ENCODE measurements at places on chromosomes 11 and 22.

- DNase-seq, result no peak
Observed at GRCh38 chr11:64146036-64146955, 19.6 kb downstream of the MACROD1 start.

GRCh38 chr11:92711926-92712325, 257.5 kb upstream of the MTNR1B start:
- DNase-seq, result no peak

DNA sequence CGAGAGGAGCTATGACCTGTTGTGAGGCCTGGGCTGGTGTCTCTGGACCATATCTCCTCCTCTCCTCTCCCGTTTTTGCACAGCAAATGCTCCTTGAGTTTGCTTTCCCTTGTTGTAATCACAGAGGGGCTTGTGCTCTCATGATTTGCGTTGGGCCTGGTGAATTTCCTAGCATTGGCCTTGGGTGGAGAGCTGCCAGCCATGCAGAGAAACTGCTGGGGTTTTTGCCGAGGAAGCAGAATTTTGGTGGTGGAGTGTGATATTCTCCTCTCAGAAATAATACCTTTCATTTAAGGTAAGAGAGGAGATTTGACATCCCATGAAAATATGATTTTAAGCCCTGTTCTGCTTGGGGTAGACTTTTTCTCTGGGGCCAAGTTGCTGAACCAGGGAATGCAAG, 175.7 kb upstream of the CADM1 start:
- DNase-seq, result no peak

- peak; percentile 15 for DNase-seq
Observed at GRCh38 chr11:2730272-2731129, 30.7 kb upstream of the KCNQ1OT1 start.

GRCh38 chr11:75714211-75714610, 3.4 kb upstream of the MOGAT2 start:
- no peak for DNase-seq

- DNase-seq, result no peak
Observed at GRCh38 chr22:50269573-50269969, 609 bp downstream of the MAPK11 start.

DNA sequence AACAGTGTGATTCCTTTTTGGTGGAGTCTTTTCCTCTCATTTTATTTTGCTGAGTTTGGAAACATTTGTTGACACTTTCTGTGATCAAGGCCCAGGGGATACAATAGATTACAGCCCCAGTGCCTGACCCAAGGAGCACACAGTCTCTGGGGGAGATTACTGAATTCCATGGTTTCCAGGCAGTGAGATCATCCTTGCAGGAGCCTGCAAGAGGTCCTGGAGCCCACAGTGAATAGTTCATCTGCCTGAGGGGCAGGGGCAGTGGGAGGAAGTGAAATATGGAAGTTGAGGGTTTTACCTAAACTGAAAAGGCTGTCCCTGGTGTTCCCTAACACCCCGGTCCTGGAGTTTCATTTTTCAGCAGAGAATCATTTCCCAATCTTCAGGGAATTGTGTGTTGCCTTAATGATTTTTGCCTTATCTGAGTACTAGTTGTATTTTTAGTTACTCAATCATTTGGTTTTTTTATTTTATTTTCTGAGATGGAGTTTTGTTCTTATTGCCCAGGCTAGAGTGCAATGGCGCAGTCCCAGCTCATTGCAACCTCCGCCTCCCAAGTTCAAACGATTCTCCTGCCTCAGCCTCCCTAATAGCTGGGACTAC, 7.7 kb downstream of the CCS start:
- no peak for DNase-seq

Measured in caudate nucleus (tissue), 63 donors.